ENCODE measurements at places on chromosomes 6 and 20.
A peak's percentile ranks its signal among the peaks of the same experiment; 100 is the strongest.

GRCh38 chr6:169343886-169344749, 90.5 kb upstream of the THBS2 start:
- DNase-seq = no peak

DNA sequence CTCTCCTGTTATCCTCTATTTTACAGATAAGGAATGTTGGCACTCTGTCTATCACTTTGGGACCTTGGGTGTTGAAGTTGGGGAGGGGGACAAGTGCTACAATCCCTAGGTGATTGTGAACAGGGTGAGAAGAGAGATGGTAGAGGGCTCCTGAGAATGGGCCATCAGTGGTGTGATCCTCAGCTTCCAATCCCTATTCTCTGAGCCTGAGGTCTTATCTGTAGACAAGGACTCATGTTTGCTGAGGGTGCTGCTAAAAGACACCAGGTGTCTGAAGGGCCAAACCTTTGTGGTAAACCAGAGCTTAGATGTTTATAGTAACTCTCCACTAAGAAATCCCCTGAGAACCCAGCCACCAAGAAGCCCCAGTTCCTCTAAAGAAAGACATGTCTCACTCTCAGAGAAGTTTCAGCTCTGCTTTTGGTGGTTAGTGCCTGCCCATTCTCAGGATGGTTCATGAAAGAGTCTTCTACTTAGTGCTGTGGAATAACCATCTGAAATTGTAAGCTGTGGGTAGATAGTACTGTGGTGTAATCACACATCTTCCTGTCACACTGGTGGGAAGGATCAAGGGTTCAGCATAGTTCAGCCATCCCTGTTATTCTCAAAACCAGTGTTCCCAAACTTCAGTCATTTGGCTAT, 58.2 kb upstream of the IL20RA start:
- no peak for DNase-seq

GRCh38 chr6:169212436-169212835, 41.2 kb downstream of the THBS2 start:
- no peak for DNase-seq

DNA sequence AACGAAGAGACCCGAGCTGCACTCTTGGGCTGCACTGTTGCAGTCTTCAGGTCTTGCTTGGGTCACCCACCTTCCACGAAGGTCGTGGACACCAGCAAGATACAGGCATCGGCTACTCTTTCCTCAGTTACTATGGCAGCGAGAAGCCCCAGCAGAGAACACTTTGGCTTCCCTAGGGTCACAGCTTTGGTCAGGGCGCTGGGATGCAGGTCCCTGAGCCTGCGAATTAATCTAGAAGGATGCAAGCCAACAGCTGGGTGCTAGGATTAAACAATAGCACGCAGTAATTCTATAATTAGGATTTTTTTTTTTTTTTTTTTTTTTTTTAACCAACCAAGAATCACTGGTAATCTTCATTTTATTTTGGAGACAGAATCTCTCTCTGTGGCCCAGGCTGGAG, 2.1 kb downstream of the KHDC3L start:
- DNase-seq = peak; percentile 7

GRCh38 chr6:136618086-136618485, 67.9 kb upstream of the MAP7 start:
- DNase-seq = no peak

- no peak for DNase-seq
Observed at GRCh38 chr20:41696428-41696827, 78.3 kb upstream of the CHD6 start.

DNA sequence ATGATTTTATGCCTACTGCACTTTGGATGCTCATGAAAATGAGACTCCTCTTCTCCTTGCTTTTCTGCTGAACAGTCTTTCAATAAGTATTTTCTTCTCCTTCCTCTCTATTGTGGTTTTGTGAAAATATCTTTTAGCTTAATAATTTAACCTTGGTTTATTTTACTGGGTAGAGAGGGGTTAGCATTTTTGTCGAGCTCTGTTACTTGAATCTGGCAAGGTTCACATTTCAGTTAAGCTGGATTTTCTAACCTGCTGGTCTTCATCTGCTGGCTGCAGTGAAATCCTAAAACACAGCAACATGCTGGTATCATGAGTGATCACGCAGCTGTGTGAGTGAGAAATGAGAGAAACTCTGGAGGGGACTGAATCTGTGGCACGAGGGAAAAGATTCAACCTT, 222.7 kb upstream of the NOX3 start:
- DNase-seq = peak; percentile 25

DNA sequence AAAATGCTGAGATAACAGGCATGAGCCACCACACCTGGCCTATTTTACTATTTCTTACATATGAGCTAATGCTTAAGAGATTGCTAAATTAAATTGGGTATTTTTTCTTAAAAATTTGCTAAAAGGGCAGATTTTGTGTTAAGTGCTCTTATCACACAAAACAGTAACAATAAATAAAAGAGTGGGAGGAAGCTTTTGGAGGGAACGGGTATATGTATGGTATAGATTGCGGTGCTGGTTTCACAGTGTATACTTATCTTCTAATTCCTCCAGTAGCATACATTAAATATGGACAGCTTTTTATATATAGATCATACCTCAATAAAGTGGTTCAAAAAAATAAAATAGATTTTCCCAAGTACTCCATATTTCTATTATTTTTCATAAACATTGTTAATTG, 39.4 kb upstream of the FABP7 start:
- DNase-seq = no peak

- DNase-seq = no peak
Observed at GRCh38 chr20:49956689-49957088, 20.5 kb downstream of the RNF114 start.

- DNase-seq = no peak
Observed at GRCh38 chr6:47146431-47147174, 104.5 kb upstream of the ADGRF1 start.

- no peak for DNase-seq
Observed at GRCh38 chr6:105968603-105969333, 117.4 kb upstream of the PRDM1 start.

DNA sequence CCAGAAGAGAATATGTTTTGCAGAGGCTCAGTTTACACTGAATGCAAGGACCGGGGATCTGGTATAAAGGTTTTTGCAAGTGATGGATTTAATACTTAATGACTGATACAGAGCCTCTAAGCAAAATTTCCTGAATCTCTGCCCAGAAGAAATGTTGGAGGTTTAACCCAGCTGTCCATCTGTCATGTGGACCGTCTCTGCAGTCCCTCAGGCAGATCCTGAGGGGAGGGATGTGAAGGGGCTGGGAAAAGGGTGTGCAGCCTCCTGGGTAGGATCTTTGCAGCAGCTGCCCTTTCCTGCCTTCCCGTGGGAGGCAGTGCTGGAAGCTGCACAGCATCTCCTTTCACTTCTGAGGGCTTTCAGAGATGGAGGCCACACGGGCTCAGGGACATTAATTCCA, 207.0 kb downstream of the SLC24A3 start:
- no peak for DNase-seq

GRCh38 chr6:34914358-34914757, 25.3 kb downstream of the ANKS1A start:
- DNase-seq = no peak

- DNase-seq = peak; percentile 86
Observed at GRCh38 chr20:33827634-33828325, 16.6 kb downstream of the CHMP4B start.

DNA sequence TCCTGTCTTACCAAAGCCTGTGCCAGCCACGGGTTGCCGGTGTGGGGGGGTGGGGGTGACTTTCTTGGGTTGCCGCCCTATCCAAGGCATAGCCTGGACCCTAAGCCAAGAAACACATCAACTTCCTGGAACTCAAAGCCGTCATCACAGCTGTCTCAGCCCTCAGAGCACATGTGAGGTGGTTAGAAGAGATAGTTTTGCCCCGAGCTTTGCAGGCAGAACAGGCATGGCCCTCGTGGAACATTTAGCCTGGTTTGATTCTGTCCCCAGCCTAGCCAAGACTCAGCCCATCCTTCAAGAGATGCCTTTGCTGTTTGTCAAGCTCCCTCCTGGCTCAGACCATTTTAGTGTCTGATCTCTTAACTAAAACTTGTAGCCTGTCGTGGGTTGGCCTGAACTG, 64.9 kb downstream of the RREB1 start:
- DNase-seq = no peak

DNA sequence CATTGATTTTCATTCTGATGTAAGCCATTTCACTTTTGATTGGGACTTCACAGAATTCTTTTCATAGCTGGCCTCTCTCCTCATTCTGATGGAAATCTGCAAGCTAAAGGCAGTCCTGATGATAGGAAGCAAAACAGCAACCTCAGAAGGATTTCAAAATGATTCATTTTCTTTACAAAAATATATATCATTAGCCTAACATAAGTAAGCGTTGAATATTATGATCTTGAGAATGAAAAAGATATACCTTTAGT, 143.1 kb upstream of the GJE1 start:
- no peak for DNase-seq

DNA sequence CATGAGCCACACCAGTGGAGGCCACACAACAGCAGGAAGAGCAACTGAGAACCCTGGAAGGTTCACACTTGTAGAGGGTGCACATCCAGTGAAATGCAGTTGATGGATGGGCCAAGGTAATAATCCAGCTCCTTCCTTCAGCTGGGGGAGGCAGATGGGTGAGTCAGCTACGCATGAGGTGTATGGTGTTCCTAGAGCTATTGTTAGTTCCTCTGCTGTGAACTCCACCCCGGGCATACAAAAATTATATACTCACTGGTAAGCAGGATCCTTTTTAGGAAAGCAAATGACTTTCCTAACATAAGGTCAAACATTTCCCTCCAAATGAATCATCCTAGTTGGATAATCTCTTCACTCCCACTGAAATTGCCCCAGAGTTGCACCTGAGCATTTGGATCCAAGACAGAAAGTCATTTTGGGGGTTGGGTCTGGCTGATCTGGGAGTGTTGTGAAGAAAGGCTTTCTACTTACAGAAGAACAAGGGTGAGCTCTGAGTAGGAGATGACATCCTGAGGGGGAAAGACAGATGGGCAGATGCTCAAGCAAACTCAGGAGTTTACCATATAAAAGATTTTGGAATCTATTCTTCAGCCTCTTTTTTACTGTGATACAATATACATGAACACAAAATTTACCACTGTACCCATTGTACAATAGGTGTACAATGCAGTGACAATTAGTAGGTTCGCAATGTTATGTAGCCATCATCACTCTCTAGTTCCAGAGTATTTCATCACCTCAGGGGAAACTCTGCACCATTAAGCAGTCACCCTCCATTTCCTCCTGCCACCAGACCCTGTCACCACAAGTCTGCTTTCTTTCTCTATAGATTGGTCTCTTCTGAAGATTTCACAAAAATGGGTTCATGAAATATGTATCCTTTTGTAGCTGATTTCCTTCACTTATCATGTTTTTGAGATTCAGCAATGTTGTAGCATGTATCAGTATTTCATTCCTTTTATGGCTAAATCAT, 11.1 kb downstream of the HLA-F start:
- no peak for DNase-seq

DNA sequence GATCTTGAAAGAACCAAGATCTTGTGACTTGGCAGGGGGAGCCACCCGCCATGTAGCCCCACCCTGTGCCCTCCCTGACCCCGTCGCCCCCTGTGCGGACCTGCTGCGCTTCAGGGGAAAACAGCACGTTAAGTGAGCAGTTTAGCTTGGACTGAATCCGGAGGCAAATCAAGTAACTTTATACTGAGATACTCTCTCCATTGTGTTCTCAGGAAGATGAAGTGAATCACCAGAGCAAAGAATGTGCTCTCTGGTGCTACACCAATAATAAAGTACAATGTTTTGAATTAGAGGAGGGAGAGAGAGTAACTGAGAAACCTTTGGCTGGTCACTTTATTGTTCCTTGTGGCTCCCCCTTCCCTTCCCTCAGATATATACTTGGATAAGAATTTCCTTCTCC, 83.4 kb downstream of the TXNDC5 start:
- no peak for DNase-seq

GRCh38 chr20:4817230-4817671, 95.5 kb downstream of the PRND start:
- peak; percentile 9 for DNase-seq

DNA sequence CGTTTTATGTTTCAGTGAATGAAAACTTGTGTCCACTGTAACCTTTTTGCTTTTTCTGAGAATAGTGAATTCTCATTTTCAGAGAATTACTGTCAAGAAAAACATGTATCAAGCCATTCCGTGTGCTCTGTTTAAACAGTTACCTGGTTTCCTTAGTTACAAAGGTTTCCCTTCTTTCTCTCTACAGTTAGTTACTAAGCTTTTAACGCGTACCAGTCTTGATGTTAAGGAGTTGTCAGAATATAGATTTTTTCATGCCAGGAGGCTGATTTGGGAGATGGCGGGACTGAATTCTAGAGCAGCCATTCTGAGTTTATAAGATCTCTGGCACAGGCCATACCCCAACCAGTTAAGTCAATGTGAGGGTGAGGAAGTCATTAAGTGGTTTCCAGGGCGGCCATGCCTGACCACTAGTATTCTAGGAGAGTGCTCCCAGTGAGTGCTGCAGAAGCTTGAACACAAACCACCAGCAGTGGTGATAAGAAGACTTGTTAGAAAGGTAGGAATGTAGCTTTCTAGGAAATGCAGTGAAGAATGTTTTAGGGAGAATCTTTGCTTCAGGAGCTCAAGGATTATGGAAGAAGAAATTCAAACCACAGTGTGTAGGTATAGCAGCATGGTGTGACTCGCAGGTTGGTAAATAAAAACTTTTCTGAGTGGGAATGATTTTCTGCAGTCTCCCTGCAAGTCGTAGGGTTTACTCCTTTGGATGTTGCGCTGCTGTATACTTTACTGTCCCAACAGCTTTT, 112.9 kb downstream of the JARID2 start:
- DNase-seq = peak; percentile 48

DNA sequence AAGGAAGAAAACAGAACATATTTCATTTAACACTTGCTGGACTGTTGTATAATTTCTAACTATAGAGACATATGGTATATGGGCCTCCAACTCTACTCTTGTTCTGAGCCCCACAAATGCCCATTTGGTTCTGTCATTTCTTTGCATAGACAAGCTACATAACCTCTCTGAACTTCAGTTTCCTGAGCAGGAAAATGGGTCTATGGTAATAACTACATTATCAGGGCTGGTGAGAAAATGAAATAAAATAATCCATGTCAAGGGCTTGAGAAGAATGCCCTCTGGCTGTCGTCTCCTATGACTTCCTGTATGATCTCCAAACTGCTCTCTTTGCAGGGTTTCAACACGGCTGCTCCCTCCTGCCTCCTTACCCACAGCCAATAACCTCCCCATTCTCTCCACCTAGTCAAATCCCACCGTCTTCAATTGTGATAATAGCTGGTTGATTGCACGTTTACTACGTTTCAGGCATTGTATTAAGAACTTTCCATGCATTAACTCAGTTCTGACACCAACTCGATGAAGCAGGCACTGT, 12.0 kb downstream of the ZCCHC3 start:
- DNase-seq = no peak

- no peak for DNase-seq
Observed at GRCh38 chr6:150813319-150813992, 52.0 kb upstream of the MTHFD1L start.

- DNase-seq = peak; percentile 33
Observed at GRCh38 chr6:25497383-25498040, 154.5 kb upstream of the SCGN start.

DNA sequence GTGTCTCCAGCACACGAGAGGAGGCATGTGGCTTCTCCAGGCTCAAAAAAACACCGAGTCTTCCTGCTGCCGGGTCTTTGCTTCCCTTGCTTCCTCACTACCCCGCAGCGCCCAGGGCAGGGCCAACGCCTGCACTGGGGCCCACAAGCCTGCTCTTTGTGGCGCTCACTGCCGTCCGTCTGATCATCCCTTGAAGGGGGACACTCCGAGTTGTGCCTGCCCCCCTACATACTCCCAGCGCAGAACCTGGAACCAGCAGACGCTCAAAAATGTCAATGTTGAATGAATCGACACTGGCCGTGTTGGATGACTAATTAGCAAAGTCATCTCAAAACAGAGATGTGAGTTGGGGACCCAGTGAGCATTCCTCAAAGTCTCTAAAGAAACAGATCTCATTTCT, 8.1 kb upstream of the ARFGAP1 start:
- DNase-seq = no peak
